ENCODE measurements at places on chromosomes 5 and 9.

- DNase-seq: peak; percentile 59
These were observed 54.9 kb downstream of the USP20 start for GRCh38 chr9:129889941-129890717.

DNA sequence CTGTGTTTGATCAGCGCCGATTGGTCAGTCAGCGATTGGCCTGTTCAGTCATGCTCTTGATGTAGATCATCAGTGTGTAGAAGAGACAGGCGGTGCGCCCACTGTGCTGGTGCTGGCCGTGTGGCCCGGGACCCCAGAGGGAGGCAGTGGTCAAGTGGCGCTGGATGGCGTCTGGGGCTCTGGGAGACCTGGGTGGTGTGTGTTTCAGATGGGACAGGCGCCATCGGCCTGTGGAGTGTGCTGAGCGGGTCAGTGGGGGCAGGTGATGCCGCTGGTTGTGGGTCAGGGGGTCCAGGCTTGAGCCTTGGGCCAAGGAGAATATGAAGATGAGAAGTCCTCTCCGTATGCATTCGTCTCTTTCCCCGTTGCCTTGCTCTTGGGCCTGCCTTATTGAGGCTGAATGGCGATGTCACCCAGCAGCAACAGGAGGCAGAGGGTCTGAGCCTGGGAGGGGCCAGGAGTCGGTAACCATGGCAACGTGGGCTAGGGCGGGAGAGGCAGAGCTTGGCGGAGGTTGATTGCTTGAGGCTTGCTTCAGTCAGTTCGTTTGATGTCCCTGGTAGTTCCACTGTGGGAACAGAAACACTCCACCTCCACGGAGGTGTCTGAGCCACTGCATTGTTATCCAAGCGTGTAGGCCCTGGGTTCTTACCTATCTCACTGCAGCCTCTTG lies 117.8 kb upstream of the CACNA1B start:
- peak; percentile 68 for DNase-seq

GRCh38 chr5:151664694-151665585 lies 21.8 kb downstream of the SPARC start:
- DNase-seq: no peak

DNA sequence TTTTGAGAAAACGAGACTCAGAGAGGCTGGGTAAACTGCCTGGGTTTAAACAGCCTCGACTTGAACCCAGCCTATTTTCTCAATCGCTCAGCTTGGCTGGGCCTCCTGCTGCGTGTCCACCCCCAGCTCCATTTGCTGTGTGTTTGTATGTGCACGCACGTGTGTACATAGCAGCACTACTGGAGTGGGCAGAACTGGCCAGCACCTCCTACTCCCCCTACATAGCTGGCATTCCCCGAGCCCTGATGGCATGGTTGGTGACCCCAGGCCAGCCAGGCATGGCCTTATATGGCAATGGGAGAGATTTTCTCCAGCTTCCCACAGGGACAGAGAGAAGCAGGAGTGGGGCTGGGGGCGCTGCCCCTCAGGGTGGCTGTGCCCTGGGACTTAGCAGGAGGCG lies 4.1 kb downstream of the AIF1L start:
- no peak for DNase-seq

GRCh38 chr5:38780945-38781344 lies 64.9 kb upstream of the OSMR start:
- DNase-seq: no peak

DNA sequence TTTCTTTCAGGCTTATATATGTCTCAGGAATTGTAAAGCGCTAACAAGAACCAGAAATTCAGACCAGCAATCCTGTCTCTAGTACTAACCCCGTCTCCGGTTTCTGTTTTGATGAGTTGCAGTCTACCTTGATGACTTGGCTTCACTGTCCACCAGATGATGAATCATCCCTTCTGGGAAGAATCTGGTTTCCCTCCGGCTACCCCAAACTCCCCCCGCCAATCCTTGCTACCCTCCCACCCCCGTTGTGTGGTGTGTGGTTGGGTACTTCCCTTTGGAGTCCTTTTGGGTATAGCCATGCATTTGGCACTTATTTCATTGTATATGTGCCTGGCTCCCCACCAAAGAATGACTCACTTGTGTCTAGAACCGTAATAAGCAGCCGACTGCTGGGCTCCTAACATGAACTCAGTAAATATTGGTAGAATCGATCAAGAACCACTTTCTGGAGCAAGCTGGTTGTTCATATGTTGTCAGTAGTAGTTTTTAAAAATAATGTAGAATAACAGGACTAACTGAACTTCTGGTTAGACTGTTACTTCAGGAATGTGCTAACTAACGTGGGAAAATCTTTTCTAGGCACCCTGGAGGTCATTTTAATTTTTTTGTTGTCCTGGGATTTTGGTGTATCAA lies 8.3 kb upstream of the TGFBI start:
- no peak for DNase-seq

DNA sequence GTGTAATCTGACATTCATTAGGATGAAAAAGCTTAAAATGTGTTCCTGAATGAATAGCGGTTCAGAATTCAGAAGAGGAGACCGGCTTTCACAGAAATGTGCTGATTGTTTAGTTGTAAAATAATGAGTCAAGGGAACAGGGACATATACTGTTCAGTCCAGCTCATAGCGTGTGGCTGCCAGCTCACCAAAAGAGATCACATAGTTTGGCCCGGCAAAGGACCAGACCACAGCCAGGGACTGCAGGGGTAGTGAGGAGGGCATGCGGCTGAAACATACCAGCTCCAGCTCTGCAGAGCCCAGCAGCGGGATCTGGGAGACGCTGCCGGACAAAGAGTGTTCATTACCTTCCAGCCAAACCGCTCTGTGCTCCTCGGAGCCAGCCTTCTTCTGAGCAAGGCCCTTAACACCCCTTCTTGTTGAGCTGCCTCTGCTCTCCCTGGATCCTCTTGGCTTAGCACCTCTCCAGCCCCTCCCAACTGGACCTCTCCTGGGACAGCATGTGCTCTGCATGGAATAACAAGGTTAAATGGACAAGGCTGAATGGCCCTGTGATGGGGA lies 116.8 kb upstream of the CNTLN start:
- DNase-seq: no peak

- DNase-seq: no peak
These were observed 43.7 kb downstream of the BICD2 start for GRCh38 chr9:92720807-92721535.

GRCh38 chr9:99491408-99492158 lies 269.5 kb downstream of the SEC61B start:
- no peak for DNase-seq

DNA sequence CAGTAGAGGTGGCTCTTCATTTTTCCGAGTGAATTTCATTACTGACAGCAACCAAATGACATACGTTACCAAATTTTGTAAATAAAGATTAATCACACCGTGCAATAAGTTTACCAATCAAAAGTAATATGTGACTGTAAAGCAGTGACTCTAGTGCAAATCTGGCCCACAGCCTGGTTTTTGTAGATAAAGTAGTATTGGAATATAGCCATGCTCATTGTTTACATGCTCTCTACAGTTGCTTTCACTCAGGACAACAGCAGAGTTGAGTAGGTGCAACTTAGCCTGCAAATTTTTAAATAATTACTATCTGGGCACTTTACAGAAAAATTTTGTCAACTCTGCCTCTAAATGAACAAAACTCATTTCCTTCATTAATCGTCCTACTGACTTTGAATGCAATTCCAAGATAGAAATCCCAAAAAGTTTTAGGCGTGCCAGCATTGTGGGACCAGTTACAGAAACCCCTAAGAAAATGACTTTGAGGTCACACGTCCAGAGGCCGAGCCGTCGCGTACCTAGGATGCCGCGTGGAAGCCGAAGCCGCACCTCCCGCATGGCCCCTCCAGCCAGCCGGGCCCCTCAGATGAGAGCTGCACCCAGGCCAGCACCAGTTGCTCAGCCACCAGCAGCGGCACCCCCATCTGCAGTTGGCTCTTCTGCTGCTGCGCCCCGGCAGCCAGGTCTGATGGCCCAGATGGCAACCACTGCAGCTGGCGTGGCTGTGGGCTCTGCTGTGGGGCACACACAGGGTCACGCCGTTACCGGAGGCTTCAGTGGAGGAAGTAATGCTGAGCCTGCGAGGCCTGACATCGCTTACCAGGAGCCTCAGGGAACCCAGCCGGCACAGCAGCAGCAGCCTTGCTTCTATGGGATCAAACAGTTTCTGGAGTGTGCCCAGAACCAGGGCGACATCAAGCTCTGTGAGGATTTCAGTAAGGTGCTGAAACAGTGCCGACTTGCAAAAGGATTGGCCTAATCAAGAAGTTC lies 180.7 kb upstream of the TLE4 start:
- DNase-seq: no peak

DNA sequence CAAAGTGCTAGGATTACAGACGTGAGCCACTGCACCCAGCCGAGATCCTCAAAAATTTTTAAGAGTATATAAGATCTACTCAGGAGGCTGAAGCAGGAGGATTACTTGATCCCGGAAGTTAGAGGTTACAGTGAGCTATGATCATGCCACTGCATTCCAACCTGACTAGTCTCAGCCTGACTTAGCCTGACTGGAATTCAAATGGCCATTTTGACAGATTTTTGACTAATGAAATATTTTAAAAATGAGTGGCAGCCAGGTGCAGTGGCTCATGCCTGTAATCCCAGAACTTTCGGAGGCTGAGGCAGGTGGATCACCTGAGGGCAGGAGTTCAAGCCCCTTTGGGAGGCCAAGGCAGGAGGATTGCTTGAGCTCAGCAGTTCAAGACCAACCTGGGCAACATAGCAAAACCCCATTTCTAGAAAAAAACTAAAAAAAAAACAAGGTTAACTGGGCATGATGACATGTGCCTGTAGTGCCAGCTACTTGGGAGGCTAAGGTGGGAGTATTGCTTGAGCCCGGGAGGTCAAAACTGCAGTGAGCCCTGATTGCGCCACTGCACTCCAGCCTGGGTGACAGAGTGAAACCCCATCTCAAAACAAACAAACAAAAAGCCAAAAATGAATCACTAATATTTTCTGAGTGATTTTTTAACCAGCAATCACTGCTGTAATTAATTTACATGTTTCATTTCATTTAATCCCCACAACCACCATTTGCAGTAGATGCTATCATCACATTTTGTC lies 16.6 kb downstream of the ATOX1 start:
- no peak for DNase-seq
